Activated CD4-positive, alpha-beta T cell treated with anti-CD3 and anti-CD28 coated beads, Interleukin-2, amount 10 ng/mL, durations not matched to agents 7 days and 5 days (primary cell): ENCODE measurements at places on chromosomes 3 and 15.

- peak; percentile 100 for DNase-seq
Measured at GRCh38 chr3:133573054-133573628, 345 bp upstream of the CDV3 start.

GRCh38 chr3:141278196-141279076, 46.8 kb downstream of the PXYLP1 start:
- DNase-seq, result no peak

DNA sequence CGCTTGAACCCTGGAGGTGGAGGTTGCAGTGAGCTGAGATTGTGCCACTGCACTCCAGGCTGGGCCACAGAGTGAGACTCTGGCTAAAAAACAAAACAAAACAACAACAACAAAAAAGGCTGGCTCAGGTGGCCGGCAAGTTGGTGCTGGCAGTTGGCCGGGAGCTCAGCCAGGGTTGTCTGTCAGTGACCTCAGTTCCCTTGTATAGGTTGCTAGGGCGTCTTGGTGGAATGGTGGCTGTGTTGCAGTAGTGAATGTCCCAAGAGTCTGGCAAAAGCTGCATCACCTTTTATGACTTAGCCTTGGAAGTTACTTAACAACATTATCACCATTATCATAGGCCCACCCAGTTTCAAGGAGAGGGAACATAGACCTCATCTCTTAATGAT, 40.6 kb downstream of the ASB7 start:
- DNase-seq, result no peak

DNA sequence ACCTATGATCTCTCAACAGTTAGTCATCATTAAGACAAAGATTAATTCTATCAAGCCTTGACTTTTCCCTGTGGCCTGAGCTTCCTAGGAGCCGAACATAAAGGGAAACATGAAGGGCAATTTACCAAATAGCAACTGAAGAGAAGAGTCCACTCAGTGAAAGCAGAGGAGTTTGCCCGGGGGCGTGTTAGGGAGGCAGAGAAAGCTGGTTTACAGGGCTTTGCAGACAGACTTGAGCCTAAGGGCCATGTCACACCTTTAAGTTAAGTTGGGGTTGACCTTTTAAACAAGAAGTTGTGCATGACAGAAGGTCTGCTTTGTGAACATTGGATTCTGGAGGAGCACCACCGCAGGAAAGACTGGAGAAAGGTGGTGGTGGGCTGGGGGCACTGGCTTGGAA, 701.8 kb upstream of the CFAP20DC start:
- no peak for DNase-seq

DNA sequence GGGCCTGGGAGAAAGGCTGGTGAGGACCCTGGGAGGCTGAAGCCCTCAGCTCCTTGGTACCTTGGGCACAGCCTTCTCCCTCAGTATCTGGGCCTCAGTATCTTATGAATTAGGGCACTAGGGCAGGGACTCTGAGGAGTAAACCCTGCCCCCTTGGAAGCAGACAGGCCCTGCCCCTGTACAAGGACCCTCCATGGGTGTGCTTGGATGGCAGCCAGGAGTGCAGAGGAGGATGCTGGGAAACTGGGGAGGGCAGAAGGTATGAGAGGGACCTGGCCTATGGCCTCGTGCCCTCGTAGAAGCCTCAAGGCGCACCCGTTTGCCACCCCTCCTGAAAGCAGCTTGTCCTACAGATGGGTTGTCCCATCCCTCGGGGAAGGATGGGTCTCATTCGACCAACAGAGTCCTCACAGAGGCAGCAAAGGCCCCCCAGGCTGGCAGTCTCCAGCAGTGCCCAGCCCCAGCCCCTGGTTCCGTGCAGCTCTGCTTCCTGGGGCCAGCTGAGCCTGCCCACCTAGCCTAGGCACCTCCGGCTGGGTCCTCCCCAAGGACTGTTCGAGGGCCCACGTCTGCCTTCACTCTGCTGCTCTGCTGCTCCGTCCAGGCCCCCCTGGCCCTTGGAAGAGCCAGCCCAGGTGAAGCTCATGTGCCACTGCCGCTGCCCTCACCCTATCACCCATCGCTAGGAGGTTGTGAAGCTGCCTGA, 15.3 kb upstream of the SEMA3F start:
- no peak for DNase-seq

DNA sequence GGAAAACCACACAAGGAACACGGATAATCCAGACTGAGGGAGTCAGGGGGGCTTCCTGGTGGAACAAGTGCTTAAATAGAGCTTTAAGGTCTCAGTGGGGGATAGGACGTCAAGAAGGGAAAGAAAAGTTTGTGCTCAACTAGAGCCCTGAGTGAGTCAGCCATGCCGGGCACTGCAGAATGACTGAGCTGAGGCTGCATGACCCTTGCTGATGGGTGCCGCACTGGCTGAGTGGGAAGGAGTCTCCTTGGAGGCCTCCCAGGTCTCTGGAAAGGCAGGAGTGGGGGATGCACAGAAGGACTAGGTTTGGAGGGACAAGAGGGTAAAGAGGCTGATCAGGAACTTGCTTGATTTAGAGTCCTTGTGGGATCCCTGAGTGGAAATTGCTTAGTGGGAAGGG, 150.3 kb downstream of the RPLP1 start:
- no peak for DNase-seq

DNA sequence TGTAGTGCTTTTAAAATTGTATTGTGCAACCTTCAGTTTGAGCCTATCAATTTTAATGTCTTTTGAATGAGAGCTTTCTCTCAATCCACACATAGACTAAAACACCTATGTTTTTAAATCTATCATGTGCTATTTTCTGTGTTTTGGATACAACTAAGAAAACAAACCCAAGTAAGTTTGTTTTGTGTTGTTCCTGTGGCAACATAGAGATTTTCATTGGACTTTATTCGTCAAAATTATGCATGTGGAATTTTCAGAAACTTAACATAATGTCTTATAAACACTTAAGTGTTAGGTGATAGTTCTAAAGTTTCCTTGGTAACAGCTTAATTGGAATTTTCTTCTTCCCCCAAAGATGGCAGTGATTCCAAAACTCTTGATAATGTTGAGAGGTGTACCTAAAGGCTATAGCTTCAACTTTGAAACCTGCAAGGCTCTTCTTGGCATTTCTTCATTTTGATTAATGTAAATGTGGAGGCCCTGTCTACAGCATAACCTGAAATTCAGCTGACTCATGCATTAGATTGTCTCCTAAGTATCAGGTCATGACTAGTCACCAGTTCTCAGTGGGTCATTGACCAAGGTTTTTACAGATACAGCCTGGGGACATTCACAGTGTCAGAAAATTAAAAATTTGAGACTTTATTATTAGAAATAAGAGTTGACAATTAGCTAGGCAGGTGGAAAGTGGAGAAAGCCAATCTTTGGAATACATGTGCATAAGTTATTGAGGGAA, 44.4 kb downstream of the COL6A5 start:
- no peak for DNase-seq

DNA sequence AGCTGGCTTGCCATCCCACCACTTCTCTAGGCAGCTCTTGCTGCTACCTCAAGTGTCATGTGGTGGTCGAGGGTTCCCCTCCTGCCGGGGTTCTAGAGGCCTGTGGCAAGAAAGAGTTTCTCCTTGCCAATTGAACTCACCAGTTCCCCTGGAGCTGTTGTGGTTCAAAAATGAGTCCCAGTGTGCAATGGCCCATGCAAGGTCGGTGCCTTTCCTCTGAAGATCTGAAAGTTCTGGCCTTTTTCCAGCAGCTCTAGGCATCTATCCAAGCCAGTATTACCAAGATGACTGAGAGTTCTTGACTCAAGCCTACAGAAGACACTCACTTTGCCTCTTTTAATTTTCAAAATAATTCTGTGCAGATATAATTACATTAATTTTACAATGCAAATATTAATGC, 163.6 kb downstream of the KCNMB2 start:
- no peak for DNase-seq

DNA sequence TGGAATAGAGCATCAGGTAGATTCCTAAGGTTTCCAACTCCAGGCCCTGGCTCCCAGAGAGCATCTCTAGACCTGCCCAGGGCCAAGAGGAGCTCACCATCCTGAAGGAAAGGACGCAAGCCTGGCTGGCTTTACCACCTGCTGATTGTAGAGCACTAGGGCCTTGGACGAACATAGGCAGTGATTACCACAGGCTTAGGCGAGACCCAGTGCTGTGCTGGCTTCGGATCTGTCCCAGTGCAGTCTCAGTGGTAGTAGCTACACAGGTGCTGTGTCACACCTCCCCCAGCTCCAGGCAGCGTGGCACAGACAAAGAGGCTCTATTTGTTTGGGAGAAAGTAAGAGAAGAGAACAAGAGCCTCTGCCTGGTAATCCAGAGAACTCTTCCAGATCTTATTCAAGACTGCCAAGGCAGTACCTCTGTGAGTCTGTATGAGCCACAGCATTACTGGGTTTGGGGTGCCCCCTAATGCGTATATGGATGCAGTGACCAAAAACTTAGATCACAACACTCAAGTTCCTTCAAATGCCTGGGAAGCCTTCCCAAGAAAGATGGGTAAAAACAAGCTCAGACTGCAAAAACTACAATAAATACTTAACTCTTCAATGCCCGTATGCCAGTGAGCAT, 25.4 kb downstream of the ISG20 start:
- peak; percentile 65 for DNase-seq

DNA sequence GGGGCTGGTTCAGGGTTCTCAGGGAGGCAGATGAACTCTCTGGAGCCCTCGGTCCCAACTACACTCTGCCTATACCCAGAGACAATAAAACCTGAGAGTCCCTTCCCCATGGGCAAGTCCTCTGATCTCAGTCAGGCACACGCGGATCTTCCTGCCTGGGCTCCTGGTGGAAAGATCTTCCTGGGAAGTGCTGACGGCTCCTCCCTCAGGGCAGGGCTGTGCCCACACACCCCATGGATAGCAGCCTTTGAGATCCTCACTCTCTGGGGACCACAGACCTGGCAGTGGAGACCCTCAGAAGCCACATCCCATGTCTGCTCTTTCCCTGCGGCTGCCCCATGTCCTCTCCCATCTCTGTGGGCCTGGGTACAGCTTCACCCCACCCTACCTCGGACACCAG, 10.4 kb downstream of the SH2D7 start:
- no peak for DNase-seq

DNA sequence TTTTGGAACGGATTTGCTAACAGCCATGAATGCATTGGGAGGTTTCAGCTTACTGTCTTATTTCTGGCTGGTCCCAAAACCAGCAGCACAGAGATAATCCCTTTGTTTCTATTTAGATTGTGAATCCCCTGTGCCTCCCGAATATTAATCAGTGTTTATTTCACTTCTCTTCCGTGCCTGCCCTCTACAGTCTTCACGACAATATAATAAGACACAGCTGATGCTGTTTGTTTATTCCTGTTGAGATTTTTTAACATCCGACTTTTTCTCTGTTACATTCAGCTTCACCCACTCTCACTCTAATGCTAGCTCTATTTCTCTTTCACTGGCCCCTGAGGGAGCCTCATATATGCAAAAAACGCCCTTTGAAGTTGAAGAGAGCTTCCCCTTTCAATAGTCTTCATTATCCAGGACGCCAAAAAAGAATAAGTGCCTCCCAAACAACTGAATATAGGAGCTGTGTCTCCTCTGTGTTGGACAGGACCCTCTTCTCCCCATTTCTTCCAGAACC, 995.3 kb downstream of the ROBO2 start:
- DNase-seq, result no peak

DNA sequence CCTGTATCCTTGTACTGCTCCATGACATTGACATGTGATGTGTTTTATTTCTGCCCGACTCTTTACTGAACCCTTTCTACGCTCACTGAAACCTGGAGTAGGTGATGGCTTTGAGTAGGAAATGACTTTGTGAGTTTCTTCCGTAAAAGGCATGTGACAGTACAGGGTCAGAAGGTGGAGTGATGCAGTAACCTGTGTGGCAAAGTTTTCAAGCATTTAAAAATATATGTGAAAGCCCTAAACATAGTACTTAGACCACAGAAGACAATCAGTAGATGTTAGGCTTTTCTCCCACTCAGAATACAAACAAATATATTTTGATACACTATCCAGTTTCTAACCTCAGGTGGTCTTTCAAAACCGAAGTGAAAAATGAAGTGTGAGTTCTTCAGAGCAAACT, 31.3 kb upstream of the SACM1L start:
- no peak for DNase-seq

DNA sequence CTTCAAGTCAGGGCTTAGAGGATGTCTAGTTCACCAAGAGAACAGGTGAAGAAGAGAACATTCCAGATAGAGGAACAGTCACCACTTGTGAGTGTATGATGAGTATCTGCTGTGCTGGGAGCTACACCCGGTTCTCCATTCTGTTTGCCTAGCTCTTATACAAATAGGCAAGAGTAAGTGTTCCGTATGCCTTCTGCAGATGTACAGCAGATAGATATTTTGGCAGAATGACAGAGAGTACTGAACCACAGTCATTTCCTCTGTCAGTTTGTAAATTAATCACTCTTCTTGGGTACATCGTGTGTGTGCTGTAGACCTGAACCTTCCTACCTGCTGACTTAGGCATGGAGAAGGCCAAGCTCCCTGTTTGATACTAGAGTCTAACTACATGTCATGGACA, 108.3 kb upstream of the CTDSPL start:
- DNase-seq, result no peak

GRCh38 chr3:169965562-169966427, 812 bp upstream of the SEC62 start:
- DNase-seq, result no peak

DNA sequence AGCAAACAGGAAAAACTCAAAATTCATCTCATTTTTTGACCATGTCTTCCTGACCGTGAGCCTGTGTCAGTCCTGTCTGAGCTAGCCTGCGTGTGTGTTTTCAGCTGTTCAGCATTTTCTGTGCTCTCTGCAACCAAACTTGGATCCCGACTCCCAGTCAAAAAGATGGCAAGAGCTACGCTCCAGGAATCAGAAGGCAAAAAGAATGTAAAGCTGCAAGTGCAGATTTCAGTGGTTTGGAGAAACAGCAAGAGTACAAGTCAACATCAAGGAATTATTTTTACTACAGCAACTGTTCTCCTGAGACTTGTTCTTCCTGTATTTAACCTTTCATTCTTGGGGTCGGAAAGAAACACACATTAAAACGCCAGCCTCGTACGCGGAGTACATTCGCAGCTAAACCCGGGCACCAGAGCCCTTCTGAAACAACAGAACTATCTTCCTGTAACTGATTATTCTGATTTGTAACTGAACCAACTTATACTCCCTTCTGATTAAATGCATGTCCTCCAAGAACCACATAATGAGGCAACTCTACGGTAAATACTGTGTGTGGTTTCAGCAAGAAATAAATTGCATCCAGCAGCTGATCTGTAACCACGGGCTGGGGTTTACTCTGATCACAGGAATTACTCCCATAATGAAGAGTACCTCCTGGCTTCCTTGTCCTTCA, 107.4 kb downstream of the LRIG1 start:
- DNase-seq, result no peak
